ENCODE measurements at places on chromosomes 11 and 22.

DNA sequence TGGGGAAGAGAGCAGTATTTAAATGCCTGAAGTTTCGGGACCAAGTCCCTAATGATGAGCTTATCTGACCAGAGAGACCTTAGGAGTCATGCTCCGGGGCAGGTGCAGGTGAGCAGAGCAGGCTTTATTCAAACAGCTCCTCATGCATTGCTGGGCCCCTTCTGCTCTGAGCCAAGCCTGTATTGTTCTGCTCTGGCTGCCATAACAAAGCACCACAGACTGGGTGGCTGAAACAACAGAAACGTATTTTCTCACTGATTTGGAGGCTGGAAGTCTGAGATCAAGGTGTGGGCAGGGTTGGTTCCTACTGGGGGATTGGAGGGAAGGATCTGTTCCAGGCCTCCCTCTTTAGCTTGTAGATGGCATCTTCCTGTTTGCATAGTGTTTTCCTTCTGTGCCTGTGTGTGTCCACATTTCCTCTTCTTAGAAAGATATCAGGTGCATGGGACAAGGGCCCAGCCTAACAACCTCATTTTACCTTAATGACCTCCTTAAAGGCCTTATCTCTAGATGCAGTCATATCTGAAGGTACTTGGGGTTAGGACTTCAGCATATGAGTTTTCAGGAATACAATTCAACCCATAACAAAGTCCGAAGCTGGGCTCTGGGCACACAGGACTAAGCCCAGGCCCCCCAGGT, 97.1 kb upstream of the PARVA start:
- DNase-seq = no peak

GRCh38 chr11:12472401-12473005, 95.1 kb downstream of the PARVA start:
- DNase-seq = no peak

DNA sequence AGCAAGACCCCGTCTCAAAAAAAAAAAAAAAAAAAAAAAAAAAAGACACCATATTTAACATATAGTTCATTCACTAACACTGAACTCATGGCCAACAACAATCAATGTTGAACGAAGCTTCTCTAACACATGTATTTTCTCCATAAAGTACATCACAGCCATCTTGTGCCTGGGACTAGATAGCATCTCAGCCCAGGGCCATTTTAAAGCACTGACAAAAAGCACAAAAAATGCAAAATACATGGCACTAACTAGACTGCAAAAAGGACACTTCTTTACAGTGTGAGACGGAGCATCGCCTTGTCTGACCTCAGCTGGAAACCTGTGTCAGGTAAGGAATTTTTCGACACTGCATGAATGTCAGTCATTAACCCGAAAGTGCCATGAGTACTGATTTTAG, 23.3 kb downstream of the KIAA0930 start:
- DNase-seq = no peak

DNA sequence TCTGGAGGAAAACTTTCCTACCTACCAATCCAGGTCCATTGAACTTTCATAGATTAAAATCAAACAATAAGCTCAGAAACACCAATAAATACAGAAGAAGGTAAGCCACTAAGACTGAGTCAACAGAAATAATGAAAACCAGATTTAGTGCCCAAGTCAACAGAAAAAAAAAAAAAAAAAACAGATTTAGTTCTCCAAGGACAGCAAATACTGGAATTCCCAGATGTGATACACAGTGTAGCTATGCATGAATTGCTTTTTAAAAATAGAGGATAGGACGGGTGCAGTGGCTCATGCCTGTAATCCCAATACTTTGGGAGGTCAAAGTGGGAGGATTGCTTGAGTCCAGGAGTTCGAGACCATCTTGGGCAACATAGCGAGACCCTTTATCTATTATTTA, 15.7 kb downstream of the DMC1 start:
- DNase-seq = peak; percentile 44

DNA sequence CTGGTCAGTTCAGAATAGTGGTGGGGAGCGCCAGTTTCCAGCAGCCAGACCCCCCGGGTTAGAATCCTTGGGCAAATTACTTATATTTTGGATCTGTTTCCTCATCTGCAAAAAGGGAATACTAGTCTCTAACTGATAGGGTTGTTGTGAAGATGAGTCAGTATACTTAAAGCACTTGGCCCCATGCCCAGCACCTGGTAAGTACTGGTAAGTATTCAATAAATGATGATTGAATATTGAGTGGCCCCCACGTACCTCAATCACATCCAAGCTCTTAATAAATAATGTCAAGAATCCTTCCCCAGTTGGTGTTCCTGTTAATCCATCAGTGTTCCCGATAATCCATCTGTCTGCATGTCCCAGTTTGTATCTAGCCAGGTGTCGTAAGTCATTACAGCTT, 12.1 kb downstream of the ACP2 start:
- DNase-seq = peak; percentile 85

GRCh38 chr11:1559111-1559951, 12.7 kb downstream of the DUSP8 start:
- DNase-seq = peak; percentile 48

DNA sequence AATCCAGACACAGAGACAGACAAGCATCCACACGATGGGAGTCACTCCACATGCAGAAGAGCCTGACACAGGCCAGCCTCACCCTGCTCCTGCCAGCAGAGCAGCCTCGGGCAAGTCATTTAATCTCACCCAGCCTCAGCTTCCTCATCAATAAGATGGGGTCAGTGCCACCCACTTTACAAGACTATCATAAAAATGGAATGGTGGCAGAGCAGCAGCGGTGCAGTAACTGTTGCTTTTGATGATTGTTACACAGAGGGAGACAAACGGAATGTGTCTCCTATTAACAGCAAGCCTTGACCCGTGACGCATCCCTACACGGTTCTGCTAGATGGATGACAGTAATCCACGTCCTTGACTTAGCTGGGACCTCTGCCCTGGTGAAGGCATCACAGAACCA, 26.0 kb upstream of the ARFGAP3 start:
- DNase-seq = no peak

GRCh38 chr11:4125141-4125540, 30.5 kb downstream of the RRM1 start:
- peak; percentile 16 for DNase-seq

Data from ELR (cell line).